ENCODE measurements at places on chromosomes 11 and 22. TPM values are rescaled to one million over a fixed set of nuclear protein-coding genes. Genes with fewer than 3 reads are reported as not detected.

GRCh38 chr11:119320776-119321524 lies 4.0 kb upstream of the MCAM start:
- H3K36me3 ChIP-seq: no peaks in the 10 kb centered on the region
- peak overlapping the region; percentile 78 for H3K4me3 ChIP-seq
- peak; percentile 75 for DNase-seq
- H3K27me3 ChIP-seq: peaks cover 9% of the 10 kb centered on the region
- H3K4me1 ChIP-seq: peaks cover 26% of the 10 kb centered on the region

DNA sequence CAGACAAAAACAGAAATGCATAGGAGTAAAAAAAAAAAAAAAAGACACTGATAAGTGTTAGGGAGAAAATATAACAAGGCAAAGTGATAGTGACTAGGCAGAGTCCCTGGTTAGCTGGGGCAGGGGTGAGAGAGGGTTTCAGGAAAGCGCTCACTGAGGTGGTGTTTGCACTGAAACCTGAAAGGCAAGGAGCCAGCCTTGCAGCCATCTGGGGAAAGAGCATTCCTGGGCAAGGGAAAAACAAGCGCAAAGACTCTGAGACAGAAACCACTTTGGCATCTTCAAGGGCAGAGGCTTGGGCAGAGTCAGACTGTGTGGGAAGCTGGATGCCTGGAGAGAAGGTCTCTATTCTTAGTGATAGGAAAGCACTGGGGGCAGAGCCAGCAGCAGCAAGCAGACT lies 14.5 kb downstream of the CLMP start:
- no peak overlapping the region for H3K27ac ChIP-seq
- H3K4me1 ChIP-seq: no peaks in the 10 kb centered on the region
- DNase-seq: no peak
- peaks cover 15% of the 10 kb centered on the region for H3K27me3 ChIP-seq
- H3K36me3 ChIP-seq: no peaks in the 10 kb centered on the region

DNA sequence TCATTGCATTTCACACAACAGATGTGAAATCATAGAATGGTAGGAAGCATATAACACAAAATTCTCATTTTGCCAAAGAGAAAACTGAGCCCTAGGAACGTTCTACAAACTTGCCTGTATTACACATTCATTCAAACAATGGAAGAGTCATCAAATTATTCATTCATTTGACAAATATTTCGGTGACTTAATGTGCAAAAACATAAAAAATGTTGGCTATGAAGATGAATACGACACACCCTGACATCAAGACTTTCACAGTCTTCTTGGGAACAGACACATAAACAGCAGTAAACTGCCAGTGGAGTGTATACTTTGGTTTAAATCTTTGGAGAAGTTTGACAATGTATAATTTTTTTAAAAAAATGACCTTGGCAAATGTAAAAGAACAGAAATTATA lies 20.4 kb upstream of the C11orf87 start:
- no peaks in the 10 kb centered on the region for H3K4me1 ChIP-seq
- no peaks in the 10 kb centered on the region for H3K27me3 ChIP-seq
- no peaks in the 10 kb centered on the region for H3K36me3 ChIP-seq
- no peak for DNase-seq

GRCh38 chr11:102269927-102270326 lies 47.4 kb upstream of the BIRC3 start:
- no peaks in the 10 kb centered on the region for H3K36me3 ChIP-seq
- H3K27me3 ChIP-seq: peaks cover 4% of the 10 kb centered on the region
- H3K4me1 ChIP-seq: peaks cover 31% of the 10 kb centered on the region
- H3K4me3 ChIP-seq: peak overlapping the region; percentile 30
- DNase-seq: peak; percentile 24

DNA sequence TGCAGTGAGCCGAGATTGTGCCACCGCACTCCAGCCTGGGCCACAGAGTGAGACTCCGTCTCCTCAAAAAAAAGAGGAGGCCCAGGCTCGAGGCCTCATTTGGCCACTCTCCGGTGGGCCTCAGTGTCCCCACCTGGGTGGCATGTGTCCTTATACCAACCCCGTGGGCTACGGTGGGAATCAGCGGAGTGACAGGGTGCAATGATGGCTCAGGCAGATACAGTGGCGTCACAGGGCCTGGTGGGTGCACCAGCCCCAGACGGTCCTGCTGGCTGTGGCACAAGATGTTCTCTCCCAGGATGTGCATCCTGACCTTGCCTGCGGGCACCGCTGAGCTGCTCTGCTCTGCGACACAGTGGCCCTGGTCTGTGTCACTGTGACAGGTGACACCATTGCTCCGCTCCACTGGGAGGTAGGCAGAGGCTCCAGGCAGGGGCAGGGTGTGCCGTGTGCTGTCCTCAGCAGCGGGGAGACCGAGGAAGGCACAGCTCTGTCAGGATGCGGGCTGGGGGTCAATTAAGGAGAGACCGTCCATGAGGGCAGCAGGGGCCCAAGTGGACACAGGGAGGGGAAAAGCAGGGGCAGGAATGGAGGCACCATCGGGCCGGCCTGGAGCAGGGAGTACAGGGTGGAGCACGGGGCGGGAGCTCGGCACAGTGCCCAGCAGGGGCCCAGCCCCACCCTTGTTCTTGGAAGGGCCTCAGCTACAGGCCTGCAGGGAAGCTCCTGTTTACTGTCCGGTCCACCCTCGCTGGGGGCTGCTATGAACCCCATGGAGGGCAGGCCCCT lies 21.7 kb upstream of the TH start:
- DNase-seq: no peak
- peaks cover 7% of the 10 kb centered on the region for H3K27me3 ChIP-seq
- no peak overlapping the region for H3K27ac ChIP-seq
- no peak overlapping the region for H3K4me3 ChIP-seq
- H3K36me3 ChIP-seq: no peaks in the 10 kb centered on the region
- peaks cover 2% of the 10 kb centered on the region for H3K4me1 ChIP-seq

- DNase-seq: no peak
- H3K4me3 ChIP-seq: no peak overlapping the region
- no peaks in the 10 kb centered on the region for H3K36me3 ChIP-seq
- no peak overlapping the region for H3K27ac ChIP-seq
Observed at GRCh38 chr22:46962406-46962805, 200.0 kb downstream of the TBC1D22A start.

DNA sequence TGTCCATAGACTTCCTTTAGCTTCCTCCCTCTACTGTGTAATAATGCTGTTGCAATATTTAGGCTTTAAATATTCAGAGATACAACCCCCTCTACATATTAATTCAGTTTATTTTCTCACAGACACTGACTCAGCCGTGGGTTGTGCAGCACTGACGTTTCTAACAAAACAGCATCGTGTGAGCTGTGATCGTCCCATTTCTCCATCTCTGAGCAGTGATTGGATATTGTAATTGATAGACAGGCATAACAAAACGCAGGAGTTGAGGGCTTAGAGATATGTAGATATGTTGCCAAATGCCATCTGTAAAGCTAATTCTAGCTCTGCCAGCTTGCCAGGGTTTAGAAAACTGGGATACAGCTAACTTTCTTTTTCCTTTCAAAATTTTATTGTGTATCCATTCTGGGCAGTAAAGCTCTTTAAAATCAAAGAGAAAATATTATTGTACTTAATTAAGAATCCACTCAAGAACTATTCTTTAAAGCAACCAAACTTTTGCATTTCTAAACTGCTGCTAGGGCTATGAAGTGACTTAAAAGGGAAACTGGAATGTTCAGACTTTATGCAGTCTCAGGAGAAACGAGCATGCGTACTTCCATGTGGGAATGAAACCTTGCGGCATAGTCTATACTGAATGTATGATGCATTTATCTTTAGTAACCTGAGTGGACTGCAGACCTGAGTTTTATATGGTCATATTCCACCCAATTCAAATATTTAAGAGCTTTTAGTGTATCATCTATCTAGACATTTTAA lies 22.7 kb downstream of the BTBD10 start:
- H3K36me3 ChIP-seq: peaks cover 2% of the 10 kb centered on the region
- no peak for DNase-seq
- H3K4me3 ChIP-seq: no peak overlapping the region
- H3K27ac ChIP-seq: no peak overlapping the region

CWC15 gene
- 67.1 TPM for total RNA-seq

TMEM86A gene
- total RNA-seq: 0.65 TPM

GRCh38 chr11:122874991-122875390 lies 7.6 kb upstream of the JHY start:
- peaks cover 2% of the 10 kb centered on the region for H3K27me3 ChIP-seq
- H3K27ac ChIP-seq: no peak overlapping the region
- peaks cover 4% of the 10 kb centered on the region for H3K4me1 ChIP-seq
- no peak for DNase-seq

APOBEC3A gene
- total RNA-seq: not detected

IGSF22 gene
- total RNA-seq: 0.85 TPM

DNA sequence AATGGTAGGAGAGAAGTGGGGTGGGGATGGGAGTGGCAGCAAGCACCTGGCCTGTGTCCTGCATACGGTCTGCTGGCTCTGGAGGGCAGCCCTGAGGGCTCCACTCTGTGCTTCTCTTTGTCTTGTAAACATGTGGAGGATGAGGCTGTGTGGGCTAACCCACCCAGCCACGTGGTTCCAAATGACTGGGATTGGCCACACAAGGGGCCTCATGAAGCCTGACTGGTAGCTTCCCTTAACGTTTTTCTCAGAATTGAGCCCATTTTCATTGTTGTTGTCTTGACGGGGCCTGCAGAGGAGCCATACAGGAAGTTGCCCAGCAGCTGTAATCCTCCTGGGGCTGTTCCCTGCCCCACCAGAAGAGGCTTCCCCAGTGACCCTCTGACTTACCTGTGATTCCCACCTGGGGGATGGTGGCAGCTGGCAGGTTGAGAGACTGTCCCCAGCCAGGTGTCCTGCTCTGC lies 18.0 kb downstream of the DERL3 start:
- no peaks in the 10 kb centered on the region for H3K27me3 ChIP-seq
- no peak overlapping the region for H3K4me3 ChIP-seq
- peak overlapping the region; percentile 1 for H3K27ac ChIP-seq
- H3K36me3 ChIP-seq: peaks cover 40% of the 10 kb centered on the region
- DNase-seq: peak; percentile 36

DNA sequence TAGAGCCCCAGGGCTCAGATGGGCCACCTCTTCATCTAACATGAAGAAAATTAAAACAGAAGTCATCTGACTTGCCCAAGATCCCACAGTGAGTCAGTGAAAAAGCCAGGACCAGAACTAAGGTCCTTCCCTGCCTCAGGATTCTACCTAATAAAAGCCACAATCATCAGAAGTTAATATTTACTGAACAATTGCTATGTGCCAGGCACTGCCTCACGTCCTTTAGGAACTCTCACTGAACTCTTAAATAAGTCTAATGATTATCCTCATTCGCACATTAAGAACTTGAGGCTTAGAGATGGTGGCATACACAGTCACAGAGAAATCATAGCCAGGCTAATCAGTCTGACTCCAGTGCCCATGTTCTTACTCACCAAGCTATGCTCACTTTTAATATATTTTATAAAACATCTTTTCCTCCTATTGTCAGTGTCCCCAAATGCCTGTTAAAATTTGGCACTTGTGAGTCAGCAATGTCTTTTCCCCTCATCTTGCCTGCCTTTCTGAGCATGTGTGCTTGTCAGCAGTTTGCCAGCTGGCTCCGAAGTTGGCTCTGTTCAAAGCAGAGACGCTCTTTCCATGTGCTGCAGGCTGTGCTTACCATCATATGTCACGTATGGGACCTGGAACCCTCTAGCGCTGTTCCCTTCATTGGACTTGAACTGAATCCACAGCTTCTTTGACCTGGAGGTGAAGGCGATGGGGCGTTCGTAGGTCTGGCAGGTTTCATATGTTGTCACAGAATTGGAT lies 21.5 kb upstream of the NRIP3 start:
- no peak for DNase-seq
- no peak overlapping the region for H3K27ac ChIP-seq

DNA sequence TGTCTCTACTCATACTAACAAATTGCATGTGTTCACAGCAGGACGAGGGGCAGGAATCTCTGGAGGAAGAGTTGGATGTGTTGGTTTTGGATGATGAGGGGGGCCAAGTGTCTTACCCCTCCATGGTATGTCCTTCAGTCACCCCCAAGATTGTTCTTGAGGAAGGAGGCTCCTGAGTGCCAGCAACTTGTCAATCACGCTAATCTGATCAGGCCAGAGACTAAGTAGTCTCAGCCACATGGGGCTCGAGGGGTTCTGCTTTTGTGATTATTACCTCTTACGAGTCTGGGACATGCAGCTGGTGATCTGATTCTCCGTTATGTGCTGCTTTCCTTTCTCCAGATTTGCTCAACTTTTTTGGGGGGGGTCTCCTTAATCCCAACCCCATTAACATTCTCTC lies 54.3 kb downstream of the CTNND1 start:
- peaks cover 9% of the 10 kb centered on the region for H3K4me1 ChIP-seq
- DNase-seq: no peak
- no peaks in the 10 kb centered on the region for H3K27me3 ChIP-seq
- H3K36me3 ChIP-seq: peaks cover 14% of the 10 kb centered on the region

GRCh38 chr11:76140912-76141574 lies 65.3 kb downstream of the WNT11 start:
- H3K4me1 ChIP-seq: no peaks in the 10 kb centered on the region
- no peaks in the 10 kb centered on the region for H3K27me3 ChIP-seq
- H3K27ac ChIP-seq: no peak overlapping the region
- H3K4me3 ChIP-seq: no peak overlapping the region
- H3K36me3 ChIP-seq: peaks cover 13% of the 10 kb centered on the region

- DNase-seq: no peak
- H3K27me3 ChIP-seq: no peaks in the 10 kb centered on the region
- peaks cover 44% of the 10 kb centered on the region for H3K36me3 ChIP-seq
- no peak overlapping the region for H3K4me3 ChIP-seq
- peaks cover 17% of the 10 kb centered on the region for H3K4me1 ChIP-seq
Observed at GRCh38 chr11:86013713-86014112, 55.2 kb downstream of the PICALM start.

GRCh38 chr11:121873766-121874165 lies 242.2 kb downstream of the BLID start:
- no peak for DNase-seq
- no peaks in the 10 kb centered on the region for H3K36me3 ChIP-seq
- H3K27ac ChIP-seq: no peak overlapping the region
- H3K27me3 ChIP-seq: no peaks in the 10 kb centered on the region
- no peaks in the 10 kb centered on the region for H3K4me1 ChIP-seq

DNA sequence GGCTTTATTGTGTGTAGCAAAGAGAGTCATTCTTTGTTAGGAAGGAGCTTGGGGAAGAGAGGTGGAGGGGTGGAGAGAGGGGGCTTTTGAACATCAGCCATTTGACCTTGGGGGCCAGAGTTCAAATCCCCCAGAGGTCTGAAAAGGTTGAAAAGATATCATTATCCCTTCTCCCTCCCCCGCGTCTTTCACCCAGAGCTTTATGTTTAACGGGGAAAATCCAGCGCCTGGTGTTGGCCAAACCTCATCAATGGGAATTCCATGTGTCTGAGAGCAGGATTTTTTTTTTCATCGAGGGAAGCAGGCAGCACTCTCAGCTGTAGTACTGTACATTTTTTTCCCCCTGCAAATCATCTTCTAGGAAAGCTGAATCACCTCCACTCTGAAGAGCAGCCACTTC lies 122.4 kb upstream of the HSD17B12 start:
- peaks cover 68% of the 10 kb centered on the region for H3K27me3 ChIP-seq
- H3K4me1 ChIP-seq: peaks cover 15% of the 10 kb centered on the region
- no peak overlapping the region for H3K27ac ChIP-seq
- DNase-seq: no peak
- H3K36me3 ChIP-seq: no peaks in the 10 kb centered on the region

GRCh38 chr11:31820438-31820818 lies 9.3 kb upstream of the PAX6 start:
- no peak overlapping the region for H3K27ac ChIP-seq
- peaks cover 72% of the 10 kb centered on the region for H3K27me3 ChIP-seq
- no peak overlapping the region for H3K4me3 ChIP-seq
- DNase-seq: no peak
- peaks cover 1% of the 10 kb centered on the region for H3K36me3 ChIP-seq

GRCh38 chr22:48197189-48197690 lies 1434.8 kb downstream of the TBC1D22A start:
- H3K4me3 ChIP-seq: no peak overlapping the region
- H3K27ac ChIP-seq: no peak overlapping the region
- H3K27me3 ChIP-seq: peaks cover 15% of the 10 kb centered on the region
- no peak for DNase-seq
- no peaks in the 10 kb centered on the region for H3K4me1 ChIP-seq
